ENCODE measurements at places on chromosomes 2 and 18.
A peak's percentile ranks its signal among the peaks of the same experiment; 100 is the strongest.

GRCh38 chr18:47215554-47216138, 35.8 kb downstream of the SKOR2 start:
- DNase-seq: no peak

DNA sequence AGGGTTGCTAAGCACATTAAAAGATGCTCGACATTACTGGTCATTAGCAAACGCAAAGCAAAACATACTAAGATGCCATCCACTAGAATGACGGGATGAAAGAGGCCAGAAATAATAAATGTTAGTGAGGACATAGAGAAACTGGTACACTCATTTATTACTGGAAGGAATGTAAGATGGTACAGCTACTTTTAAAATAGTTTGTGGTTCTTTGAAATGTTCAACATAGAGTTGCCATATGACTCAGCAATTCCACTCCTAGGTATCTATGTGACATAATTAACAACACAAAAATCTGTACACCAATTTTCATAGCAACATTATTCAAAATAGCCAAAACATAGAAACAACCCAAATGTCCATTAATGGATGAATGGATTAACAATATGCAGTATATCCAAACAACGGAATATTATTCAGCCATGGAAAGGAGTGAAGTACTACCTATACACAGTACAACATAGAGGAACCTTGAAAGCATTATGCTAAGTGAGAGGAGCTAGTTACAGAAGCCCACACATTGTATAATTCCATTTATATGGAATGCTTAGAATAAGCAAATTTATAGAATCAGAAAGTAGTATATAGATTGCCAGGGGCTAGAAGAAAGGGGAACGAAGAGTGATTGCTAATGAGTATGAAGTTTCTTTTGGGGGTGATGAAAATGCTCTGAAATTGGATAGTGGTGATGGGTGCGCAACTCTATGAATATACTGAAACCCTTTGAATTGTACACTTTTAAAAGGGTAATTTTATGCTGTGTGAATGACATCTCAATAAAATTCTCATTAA, 61.9 kb upstream of the IL1R1 start:
- DNase-seq: no peak

GRCh38 chr2:18440141-18440661, 120.3 kb downstream of the RDH14 start:
- DNase-seq: no peak

DNA sequence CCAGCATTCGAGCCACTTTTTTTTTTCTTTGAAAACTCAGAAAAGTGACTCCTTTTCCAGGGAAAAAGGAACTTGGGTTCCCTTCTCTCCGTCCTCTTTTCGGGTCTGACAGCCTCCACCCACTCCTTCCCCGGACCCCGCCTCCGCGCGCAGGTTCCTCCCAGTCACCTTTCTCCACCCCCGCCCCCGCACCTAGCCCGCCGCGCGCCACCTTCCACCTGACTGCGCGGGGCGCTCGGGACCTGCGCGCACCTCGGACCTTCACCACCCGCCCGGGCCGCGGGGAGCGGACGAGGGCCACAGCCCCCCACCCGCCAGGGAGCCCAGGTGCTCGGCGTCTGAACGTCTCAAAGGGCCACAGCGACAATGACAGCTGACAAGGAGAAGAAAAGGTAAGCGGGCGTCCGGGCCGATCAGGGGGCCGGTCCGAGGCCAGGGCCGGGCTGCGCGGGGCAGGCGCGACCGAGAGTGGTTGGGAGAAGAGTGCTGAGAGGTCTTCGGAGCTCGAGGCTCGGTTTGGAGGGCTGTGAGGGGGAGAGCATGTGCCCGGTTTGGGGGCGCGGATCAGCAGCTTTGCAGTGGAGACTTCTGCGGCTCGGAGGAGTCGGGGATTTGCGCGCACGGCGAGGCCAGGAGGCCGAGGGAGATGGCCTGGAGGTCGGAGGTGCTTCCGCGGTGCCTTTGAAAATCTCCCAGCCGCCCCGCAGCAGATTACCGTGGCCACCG, 502 bp downstream of the EPAS1 start:
- DNase-seq: peak; percentile 44

DNA sequence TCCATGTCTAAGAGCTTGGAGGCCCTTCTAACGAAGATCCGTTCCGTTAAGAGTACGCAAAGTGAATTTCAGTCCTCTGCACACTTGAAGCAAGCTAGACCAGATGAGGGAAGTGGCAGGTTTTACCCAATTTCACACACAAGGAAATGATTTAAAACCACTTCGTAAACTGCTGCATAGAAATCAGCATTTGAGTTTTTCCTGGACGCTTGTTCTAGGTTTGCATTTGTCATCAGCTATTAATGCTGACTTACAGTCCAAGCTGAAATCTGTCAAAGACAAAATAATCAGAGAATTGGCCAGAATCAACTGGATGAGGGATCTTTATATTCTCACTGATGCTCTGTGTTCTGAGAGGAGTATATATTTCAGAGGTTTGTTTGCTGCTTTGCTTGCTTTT, 117.6 kb upstream of the RASGRP3 start:
- DNase-seq: no peak

- no peak for DNase-seq
Measured at GRCh38 chr18:10121786-10122515, 208.1 kb downstream of the VAPA start.

DNA sequence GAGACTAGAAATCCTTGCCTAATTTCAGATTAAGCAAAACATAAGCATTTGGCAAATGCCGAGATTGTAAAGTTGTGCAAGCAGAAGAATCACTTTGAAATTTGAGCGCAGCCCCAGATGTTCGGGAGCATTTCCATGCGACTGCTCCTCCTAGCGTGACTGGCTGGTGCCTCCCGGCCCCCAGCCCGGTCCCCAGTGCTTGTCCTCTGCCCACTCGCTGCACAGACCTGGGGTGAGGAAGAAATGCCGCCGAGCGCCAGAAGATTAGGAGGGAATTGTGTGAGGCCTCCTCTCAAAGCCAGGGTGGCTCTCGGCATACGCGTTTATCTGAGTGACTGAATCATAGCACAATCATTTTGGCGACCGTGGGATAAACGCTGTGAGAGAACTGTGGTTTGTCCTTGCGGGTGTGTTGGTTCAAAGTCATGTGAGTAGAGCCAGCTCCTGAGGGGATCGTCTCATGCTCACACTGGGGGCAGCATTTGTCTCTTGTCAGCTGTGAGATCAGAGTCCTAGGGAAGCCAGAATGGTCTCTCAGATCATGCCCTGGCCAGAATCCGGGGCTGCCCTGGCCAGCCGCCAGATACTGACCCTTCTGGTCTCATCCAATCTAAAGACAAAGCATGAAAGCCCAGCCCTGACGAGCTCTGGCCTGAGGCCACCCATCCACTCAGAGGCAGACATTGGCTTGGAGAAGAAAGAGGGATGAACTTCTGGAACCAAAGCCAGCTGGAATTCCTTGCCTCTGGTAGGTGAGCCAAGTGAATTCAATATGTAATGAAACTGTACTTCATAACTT, 189.3 kb downstream of the SH3RF3 start:
- no peak for DNase-seq

DNA sequence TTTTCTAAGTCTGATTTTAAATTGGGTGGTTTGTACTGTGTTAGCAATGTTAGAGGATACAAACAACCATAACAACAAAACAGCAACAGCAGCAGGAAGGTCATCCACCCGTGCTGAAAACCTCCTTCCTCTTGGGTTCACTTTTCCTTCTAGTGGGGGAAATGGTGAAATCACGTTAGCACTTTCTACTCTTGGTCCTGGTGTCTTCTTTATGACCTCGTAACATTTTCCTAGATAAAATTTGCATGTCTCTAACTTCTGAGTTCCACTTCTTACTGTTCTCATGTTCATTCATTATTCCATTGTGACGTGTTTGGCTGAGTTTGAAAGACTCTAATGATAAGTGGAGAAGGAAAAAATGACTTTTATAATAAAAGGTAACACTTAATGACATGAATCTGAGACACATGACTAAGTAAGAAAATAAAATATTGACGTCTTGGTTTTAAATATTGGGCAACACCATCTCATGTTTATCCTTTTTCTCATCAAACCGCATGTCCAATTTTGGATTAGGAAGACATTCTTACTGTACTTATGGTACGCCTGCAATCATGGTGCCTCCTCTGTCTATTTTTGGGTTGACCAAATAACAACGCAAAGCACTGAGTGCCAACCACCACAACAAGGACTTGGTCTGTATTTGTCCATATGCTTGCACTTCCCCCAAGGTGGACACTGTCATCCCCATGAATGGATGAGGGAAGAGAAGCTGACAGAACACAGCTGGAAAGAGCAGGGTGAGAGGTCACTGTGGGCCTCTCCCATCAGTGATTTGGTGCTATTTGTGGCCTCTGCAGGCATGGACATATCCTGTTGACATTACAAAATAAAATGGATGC, 25.7 kb upstream of the IL1R1 start:
- no peak for DNase-seq

- no peak for DNase-seq
Measured at GRCh38 chr2:63737081-63737751, 104.5 kb upstream of the UGP2 start.

GRCh38 chr2:46695283-46695682, 215.9 kb downstream of the TMEM247 start:
- DNase-seq: no peak

DNA sequence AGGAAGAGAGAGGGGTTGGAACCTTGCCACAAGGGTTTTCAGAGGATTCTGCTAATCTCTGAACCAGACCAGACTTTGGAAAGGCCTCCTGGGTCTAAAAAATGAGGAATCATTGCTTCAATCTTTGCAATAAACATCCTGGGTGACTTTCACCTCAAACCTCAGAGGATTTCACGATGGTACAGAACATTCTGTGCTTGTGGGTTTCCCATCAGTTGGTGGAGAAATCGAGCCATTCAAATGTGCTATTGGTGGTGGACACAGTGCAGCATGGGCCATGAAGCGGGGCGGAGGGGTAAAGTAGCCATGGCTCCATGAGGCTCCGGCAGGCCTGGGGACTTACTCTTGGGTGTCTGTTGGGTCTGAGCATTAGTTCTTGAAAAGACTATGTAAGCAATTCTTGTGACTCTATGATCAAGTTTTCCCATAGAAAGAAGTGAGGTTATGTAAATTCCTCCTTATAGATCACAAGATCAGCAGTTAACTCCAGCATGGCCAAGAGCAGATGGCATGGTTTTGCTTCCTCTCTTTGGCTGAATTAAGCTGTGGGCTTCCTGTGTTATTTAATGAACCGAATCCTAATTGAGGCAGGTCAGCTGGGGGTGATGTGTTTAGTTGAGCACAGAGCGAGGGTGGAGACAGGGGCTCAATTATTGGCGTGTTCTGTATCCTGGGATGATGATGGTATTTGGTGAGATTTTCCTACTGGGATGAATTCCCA, 1.9 kb upstream of the IL1R2 start:
- DNase-seq: no peak

Data from stimulated activated effector memory CD8-positive, alpha-beta T cell treated with anti-CD3 and anti-CD28 coated beads, Interleukin-12 subunit alpha, Interleukin-12 subunit beta, amount 100 ng/mL, for 72 hours (primary cell).